ENCODE measurements at places on chromosomes 11 and 22.

- no peak for DNase-seq
Measured at GRCh38 chr22:48921411-48921903, 906.2 kb downstream of the BRD1 start.

- no peak for DNase-seq
Measured at GRCh38 chr11:43359422-43359818, 700 bp downstream of the TTC17 start.

GRCh38 chr11:2921742-2922493 is 7.3 kb downstream of the PHLDA2 start:
- no peak for DNase-seq

DNA sequence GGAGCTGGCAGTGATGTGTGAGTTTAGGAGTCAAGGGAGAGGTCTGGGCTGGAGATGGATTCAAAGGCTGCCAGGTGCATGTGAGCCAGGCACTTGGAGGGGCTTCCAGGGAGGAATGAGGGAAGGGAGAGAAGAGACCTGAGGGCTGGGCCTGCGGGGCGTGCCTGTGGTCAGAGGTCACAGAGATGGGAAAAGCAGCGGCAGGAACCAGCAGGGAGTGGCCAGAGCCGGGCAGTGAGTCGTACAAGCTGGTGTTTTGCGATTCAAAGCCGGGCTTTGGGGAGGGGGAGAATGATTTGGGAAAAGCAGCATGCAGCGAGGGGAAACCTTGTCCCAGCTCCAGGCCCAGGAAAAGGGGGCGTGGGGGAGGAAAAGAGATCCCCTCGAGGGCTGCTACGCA is 96.9 kb upstream of the RTL6 start:
- no peak for DNase-seq

GRCh38 chr11:65279741-65280440 is 18.1 kb downstream of the POLA2 start:
- DNase-seq, result no peak

GRCh38 chr22:27104449-27104848 is 447.1 kb downstream of the MIAT start:
- DNase-seq, result no peak

GRCh38 chr22:39457556-39458443 is 988 bp downstream of the MGAT3 start:
- DNase-seq, result no peak

GRCh38 chr22:39896313-39896996 is 2.9 kb upstream of the ENTHD1 start:
- no peak for DNase-seq

- no peak for DNase-seq
Measured at GRCh38 chr11:130070846-130071200, 1.1 kb downstream of the APLP2 start.

- DNase-seq, result no peak
Measured at GRCh38 chr11:47143322-47143721, 33.4 kb downstream of the ARFGAP2 start.

DNA sequence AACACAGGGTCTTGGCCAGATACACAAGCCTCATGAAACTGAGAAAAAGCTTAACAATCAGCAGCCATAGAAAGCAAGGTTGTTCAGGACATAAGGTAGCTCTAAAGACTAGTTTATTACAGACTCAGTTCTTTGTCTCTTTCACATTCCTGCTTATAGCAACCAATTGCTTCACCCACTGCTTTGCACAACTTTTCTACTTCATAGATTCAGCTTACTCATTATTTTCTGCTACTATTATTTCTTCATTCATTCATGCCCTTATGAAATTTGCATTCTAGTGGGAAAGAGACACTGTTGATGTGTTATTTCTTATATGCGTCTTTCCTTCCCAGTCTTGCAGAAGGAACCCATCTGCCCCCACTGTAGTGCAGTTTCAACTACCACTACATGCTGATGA is 4.7 kb downstream of the CCDC34 start:
- no peak for DNase-seq

GRCh38 chr11:16853266-16853665 is 114.8 kb downstream of the C11orf58 start:
- no peak for DNase-seq

DNA sequence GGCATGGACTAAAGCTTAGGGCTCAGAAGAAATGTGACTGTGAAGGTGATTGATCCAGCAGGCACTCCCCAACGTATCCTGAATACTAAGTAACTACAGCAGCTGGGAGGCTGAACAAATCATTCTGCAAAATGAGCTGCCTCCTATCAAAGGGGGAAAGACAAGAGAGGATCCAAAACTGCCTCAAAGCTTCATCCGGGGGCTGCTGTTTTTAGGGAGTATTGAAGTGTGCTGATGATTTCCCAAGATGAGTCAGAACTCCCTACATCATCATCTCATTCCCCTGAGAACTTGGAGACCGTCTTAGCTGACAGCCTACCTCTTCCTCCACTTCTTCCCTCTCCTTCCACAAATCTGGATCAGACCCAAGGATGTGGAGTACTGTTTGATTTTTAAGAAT is 108.4 kb upstream of the GRAMD1B start:
- DNase-seq, result no peak

GRCh38 chr11:73275381-73275750 is 3.2 kb downstream of the P2RY6 start:
- no peak for DNase-seq

- DNase-seq, result no peak
Measured at GRCh38 chr11:68028802-68029545, 1.5 kb upstream of the NDUFS8 start.

- DNase-seq, result no peak
Measured at GRCh38 chr22:37487571-37487970, 1.4 kb upstream of the MFNG start.

- no peak for DNase-seq
Measured at GRCh38 chr11:110896358-110896757, 184.1 kb upstream of the ARHGAP20 start.

DNA sequence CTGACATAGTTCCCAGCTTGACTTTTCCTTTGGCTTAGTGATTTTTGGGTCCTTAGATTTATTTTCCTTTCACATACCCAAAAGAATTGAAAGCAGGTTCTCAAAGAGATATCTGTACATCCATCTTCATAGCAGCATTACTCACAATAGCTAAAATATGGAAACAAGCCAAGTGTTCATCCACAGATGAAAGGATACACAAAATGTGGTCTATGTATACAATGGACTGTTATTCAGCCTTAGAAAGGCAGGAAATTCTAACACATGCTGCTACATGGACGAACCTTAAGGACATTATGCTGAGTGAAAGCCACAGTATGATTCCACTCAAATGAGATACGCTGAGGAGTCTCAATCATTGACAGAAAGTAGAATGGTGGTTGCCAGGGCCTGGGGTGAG is 171.8 kb downstream of the IGLL1 start:
- no peak for DNase-seq

- no peak for DNase-seq
Measured at GRCh38 chr22:45890351-45890635, 86.7 kb downstream of the WNT7B start.
